LHCN-M2 (cell line): ENCODE measurements at places on chromosomes 6 and 20.

- no peak for DNase-seq
Measured at GRCh38 chr6:45378334-45378926, 696 bp upstream of the SUPT3H start.

GRCh38 chr6:163538331-163538730 is 123.8 kb downstream of the QKI start:
- DNase-seq, result no peak

GRCh38 chr20:37529214-37529967 is 1.7 kb upstream of the BLCAP start:
- DNase-seq, result no peak

DNA sequence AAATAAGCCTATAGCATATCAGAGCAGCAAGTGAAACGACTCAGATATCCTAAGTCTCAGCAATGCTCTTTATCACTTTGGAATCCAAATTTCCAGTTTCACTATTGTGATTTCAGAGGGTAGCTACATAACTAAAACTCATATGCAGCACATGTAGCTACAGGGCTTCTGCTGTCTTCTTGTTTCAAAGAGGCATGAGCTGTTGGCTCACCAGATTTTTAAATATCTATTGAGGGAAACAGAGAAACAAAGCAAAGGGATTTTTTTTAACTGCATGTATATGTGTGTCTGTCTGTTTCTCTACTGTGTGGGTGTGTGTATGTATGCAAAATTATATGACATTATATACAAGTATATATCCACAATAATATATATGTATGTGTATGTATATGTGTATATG is 258.4 kb downstream of the HDGFL1 start:
- no peak for DNase-seq

DNA sequence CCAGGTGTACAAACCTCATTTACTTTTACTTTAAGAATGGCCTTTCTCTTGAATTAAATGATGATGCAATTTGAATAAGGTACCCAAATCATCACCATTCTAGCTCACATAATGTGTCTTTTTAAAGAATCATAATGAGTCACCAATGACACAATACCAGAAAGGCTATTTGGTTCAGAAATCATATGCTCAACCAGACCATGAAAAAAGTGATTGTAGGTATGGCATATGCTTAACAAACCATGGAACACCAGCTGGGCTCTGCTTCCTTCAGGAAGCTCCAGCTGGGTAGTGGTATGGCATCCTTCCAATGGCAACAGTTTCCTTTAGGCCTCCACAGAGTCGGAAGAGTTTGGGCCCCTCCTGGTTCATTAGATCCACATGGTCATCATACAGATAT is 128.2 kb downstream of the FRK start:
- peak; percentile 97 for DNase-seq

DNA sequence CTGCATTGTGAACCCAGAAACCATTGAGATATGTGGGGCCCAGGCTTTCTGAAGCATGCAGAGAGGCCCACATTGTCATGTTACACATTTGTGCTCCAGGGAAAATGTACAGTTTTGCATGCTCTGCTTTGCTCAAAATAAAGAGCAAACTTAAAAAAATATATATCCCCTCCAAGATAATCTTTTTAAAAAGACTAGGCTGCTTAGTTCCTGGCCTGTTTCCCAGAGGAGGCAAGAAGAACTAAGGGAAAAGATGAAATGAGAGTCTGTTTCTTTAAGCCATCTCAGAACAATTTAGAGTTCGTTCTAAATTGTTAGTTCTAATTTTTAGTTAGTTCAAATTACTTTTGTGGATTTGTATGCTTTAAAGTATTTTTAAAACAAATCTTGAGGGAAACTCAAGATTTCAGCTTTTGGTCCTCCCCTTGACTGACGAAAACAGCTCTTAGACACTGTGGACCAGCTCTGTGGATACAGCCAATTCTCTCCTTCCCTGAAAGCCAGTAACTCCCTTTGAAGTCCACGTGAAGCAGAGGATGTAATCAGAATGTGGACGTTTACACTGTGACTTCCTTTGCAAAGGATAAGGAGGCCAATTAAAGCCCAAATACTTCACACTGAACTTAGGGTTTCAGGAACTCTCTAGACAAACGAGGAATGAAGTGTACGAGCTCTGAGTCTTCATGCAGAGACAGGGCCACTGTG is 84.7 kb downstream of the CD164 start:
- no peak for DNase-seq
